ENCODE measurements at places on chromosomes 2 and 18.

- DNase-seq = no peak
Measured at GRCh38 chr2:159071190-159071915, 102.9 kb downstream of the TANC1 start.

GRCh38 chr2:193980599-193980998, 1676.4 kb upstream of the SLC39A10 start:
- no peak for DNase-seq

- DNase-seq = no peak
Measured at GRCh38 chr2:20357638-20358389, 7.2 kb upstream of the PUM2 start.

- DNase-seq = no peak
Measured at GRCh38 chr18:49094979-49095632, 144.3 kb upstream of the SMAD7 start.

DNA sequence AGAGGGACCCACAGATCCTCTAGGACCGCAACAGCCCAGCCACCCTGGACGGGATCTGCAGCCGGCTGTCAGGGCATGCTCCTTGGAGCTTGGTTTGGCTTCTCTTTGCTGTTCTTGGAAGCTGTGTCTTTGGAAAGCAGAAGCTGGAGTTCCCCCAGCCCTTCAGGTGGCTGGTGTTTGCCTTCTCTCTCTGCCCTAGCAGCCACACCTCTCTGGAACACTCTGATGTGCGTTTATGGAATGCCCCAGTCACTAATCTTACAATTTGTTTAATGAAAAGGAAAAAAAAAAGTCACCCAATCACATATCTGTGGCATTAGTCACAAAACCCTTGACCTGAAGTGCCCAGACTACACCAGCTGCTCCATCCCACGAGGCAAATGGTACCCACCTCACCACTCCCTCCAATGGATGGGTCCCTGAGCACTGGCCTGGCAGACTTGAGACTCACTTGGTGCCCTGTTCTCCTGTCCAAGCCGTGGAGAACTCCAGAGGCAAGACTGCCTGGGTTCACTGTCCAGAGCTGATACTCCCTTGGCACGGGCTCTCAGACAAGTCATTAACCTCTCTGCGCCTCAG, 70.2 kb upstream of the DAPL1 start:
- DNase-seq = no peak

GRCh38 chr2:89850881-89851582, 1159.6 kb downstream of the RPIA start:
- DNase-seq = no peak

DNA sequence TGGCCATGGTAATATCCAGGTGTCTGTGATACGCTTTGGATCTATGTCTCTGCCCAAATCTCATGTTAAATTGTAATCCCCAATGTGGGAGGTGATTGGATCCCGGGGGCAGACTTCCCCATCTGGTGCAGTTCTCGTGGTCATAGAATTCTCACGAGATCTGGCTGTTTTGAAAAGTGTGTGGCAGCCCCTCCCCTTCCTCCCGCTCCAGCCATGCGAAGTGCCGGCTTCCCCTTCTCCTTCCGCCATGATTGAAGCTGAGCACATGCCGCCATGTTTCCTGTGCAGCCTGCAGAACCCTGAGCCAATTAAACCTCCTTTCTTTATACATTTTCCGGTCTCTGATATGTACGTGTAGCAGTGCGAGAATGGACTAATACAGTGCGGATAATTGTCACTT, 42.5 kb downstream of the GPC1 start:
- DNase-seq = no peak

DNA sequence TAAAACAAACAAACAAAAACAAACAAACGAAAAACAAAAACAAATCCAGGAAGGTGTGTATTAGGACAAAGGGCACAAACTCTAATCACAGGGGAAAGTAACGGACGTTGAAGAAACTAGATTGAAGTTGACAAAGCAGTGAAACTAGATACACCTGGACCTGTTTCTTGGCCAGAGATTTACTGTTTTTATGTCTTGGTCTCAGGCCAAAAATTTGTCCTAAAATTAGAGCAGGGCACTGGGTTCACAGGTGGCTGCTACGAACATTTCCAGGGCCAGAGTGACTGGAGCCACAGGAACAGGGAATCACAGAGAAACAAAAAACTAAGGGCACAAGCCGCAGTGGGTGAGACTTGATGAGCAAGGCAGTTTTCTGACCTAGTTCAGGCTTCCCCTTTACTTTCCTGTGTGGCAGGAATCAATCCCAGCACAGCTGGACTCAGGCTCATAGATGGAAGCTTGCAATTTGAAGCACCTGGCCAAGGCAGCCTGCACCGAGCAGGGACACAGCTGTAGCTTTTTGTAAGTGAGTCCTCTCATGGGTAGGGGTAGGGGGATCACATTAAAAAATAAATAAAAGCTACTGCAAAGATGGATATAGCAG, 329.4 kb downstream of the DLGAP1 start:
- DNase-seq = no peak

- no peak for DNase-seq
Measured at GRCh38 chr2:217517402-217517801, 485.4 kb downstream of the TNS1 start.

DNA sequence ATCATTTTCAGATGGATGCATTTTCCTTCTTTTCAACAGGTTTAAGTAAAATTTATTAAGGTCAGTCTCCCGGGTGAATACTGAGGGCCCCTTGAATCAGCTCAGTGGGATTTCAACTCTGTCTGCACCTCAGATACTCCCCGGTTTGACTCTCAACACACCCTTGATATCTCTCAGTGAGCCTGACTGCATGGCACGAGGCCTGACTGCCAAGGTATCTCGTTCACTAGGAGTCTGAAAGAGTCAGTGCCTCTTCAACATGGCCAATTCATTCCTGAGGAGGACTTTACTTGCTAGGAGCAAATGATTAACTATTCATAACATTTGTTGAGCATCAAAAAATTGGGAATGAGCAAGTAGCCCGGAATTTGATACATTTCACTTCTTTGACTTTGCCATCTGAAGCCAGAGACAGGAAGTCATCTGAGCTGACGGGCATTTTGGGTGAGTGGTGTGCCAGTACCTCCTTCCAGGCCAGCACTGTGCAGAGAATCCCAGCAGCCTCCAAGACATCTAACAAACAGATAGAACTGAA, 81.0 kb downstream of the VAPA start:
- DNase-seq = no peak

All from OCI-LY7 (cell line).